ENCODE measurements at places on chromosomes 2 and 18.

- no peak for DNase-seq
Observed at GRCh38 chr2:233165543-233165894, 86.0 kb upstream of the ATG16L1 start.

DNA sequence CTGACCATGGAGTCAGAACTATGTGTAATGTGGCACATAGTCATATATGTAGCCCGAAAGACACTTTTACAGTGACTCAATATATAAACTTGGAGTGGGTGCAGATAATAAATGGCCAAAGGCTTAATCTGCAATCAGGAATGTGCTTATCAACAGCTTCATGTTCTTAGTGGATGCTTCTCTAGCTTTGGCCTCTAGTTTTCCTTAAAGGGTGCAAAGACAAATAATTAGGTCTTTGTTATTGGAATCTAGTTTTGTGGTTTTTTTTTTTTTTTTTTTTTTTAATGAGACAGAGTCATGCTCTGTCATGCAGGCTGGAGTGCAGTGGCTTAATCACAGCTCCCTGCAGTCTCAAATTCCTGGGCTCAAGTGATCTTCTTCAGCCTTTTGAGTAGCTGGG lies 625.6 kb downstream of the EPHA4 start:
- no peak for DNase-seq

DNA sequence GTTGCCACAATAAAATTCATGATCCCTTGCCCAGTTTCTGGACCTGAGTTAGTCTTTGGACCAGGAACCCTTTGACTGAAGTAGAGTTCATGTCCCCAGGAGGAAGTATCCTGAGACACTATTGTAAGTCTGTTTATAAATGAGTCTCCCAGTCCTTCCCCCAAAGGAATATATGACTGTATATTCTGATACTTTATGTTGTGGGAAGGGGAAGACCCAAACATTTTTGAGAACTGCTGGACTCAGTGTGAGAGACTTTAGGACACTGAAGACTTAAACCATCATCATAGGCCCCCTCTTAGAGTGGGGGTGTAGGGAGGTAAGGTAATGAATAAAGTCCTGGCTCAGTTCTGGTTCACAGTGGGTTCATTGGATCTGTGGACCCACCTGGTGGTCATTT lies 28.6 kb upstream of the CXCR4 start:
- no peak for DNase-seq

DNA sequence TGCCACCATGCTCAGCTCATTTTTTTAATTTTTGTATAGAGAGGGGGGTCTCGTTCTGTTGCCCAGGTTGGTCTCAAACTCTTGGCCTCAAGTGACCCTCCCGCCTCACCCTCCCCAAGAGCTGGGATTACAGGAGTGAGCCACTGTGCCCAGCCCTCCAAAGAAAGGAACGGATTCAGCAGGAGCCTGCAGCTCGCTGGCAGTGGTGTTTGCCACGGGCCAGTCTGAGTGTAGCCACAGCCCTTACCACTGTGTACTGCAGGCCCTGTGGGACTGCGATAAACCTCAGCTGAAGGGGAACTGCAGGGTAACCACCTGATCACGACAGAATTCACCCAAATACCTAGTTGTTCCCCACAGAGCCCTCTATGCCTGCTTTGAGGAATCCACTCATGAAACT lies 6.8 kb downstream of the COPS9 start:
- no peak for DNase-seq

Data from CD4-positive, alpha-beta T cell treated with Interleukin-4 for 1 hour (primary cell).